ENCODE measurements at places on chromosomes 2 and 18.

DNA sequence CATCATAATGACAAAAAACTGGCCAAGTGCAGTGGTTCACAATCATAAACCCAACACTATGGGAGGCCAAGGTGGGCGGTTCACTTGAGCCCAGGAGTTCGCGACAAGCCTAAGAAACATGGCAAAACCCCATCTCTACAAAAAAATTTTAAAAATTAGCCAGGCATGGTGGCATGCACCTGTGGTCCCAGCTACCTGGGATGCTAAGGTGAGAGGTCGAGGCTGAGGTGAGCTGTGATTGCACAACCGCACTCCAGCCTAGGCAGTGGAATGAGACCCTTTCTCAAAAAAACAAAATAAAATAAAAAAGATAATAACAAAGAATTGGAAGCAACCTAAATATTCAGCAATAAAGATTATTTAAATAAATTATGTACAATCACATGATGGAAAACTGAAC is 21.8 kb downstream of the PSTPIP2 start:
- no peak for DNase-seq

DNA sequence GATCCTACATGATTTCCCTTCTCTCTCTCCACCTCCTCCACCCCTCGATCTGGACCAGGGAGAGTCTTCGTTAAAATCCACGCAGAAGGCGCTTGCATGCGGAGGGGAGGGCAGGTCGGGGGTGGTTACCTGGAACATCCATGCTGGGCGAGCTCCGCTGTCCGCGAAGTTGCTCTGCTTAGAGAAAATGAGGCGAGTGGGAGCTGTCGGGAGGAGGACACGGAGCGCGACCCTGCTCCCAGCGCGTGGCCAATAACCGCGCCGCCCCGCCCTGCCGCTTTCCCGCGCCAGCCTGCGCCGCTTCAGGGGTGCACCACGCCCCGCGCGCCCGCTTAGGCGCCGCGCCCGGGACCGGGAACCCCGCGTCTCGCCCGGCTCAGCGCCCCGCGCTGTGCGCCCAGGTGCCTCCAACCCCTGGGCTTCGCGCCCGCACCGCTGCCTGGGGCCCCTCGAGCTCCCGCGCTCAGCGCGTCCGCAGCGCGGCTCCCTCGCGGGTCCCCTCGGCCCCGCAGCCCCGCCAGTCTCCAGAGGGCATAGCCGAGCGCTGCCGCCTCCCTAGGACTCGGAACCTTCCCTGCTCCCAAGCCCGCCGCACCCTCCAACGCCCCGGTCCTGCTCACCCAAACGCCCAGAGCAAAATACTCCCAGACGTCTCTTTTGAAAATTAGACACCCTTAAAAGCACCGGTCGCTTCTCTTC is 636 bp downstream of the CBLN2 start:
- no peak for DNase-seq

DNA sequence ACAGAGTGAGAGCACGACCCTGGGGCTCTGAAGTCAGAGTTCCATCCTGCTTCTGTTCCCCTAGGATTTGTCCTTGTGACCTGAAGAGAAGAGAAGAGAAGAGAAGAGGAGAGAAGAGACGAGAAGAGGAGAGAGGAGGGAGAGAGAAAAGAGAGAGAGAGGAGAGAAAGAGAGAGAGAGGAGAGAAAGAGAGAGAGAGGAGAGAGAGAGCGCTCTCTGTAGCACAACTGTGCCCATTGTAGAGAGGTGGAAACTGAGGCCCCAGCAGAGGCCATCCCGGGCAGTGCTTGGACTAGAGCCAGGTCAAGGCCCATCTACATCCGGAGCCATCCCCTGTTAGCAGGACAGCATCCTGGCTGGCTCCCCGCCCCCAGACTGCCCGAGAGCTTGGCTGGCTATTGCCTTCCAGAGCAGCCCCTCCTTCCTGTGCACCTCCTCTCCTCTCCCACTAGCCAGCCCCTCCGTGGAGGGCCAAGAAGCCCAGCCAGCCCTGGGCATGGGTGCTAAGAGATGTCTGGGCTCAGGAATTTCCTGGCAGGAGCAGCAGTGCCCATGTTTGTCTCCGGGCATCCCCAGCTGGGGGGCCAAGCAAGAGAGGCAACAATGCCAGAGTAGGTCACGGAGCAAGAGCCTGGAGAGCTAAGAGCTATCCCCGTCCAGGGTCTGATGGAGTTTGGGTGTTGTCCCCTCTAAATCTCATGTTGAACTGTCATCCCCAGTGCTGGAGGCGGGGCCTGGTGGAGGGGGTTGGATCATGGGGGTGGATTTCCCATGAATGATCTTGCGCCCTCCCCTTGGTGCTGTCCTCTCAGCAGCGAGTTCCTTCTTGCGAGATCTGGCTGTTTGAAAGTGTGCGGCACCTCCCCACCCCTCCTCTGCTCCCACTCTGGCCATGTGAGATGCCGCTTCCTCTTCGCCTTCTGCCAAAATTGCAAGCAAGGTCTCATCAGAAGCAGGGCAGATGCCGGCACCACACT is 18.2 kb upstream of the GPR55 start:
- DNase-seq: no peak

- DNase-seq: no peak
Measured at GRCh38 chr2:205780645-205781044, 98.3 kb downstream of the NRP2 start.

DNA sequence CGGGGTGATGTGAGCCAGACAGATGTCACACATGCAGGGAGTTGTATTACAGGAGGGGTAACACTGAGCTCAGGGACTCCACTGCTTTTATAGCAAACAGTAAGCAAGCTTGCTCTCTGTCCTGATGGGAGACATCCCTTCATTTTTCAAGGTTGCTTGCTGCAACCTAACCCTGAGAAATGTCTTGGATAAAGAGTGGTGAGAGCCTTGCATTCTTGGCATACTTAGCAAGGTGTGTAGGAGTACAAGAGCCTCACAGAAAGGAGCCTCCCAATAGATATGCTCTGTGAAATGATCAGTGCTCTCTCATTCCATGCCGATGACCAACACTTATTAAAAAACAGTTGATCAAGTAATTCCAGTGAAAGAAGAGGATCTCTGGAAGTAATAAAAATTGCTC is 8.1 kb downstream of the PFN4 start:
- DNase-seq: no peak

- no peak for DNase-seq
Measured at GRCh38 chr2:55097082-55097460, 46.8 kb upstream of the RTN4 start.

DNA sequence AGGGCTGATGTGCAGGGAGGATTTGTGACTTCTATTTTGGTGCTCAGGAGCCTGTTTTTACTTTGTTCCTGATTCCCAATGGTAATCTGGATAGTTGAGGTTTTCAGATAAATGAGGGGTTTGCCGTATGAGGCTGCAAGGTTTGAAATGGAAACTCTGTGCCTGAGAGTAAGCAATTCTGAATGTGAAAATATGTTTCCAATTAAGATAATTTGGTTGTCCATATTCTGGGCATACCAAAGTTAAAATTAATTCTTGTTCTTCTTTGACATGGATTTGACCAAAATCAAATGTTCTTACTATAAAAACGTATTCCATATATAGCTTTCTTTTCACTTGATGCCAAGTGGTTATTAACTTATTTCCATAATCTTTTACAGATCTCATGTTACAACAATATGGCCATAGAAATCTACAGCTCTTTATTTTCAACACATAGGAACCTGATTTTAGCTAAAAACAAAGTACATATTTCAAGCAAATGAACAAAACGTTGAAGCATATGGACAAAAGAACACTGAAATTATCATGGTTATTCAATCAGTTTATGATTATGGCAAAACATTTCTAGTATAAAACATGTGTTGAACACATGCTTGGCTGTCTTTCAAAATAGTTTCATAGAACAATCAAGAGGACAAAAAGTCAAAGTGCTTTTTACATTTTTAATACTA is 63.4 kb upstream of the ARHGAP28 start:
- no peak for DNase-seq

DNA sequence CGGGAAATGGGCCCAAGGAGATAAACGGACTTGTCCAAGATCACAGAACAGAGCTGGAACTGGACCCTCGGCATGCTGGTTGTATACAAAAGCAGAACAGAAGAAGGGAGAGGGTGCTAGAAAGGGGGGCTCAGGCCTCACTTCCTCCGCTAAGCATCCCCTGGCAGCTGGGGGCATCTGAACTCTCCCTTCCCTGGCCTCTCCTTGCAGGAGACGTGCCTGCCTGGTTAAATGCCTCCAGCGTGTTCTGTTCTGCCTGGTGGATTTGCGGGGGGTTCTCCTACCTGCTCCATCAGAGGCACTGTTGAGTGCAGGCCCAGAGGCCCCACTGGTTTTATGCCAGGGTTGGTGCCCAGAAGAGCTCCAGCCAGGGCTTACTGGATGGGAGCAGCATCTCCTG is 124.7 kb downstream of the ZFP36L2 start:
- no peak for DNase-seq

DNA sequence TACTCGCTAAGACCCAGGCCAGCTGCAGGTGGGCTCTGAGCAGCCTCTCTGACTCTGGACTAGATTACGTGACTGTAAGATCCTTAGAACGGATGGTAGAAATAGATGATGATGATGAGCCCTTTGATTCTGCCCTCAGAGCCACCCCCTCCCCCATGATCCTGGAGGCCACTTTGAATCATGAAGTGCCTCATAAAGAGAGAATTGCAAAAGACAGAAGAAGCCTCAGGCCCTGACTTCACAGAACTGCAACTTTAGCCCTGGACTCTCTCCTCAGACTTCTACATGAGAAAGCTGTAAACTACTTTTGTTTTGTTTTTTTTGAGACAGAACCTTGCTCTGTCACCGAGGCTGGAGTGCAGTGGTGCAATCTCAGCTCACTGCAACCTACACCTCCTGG is 15.4 kb upstream of the TET3 start:
- peak; percentile 17 for DNase-seq

GRCh38 chr2:7392076-7392787 is 475.0 kb downstream of the RNF144A start:
- DNase-seq: peak; percentile 42

DNA sequence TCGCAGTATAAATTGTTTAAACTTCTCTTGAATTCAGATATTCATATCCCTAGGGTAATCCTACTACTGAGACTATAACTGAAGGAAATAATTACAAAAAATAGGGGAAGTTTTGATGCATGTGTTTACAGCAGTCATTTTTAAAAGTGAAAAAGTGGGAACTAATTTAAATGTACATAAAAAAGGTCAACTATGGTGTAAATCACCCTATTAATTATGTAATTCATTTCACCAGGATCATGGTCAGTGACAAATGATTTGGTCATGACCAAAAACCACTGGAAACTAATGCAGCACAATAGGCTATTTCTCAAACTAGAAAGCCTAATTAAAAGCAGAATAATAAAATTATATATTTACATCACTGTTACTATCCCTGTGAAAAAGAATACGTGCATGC is 5.0 kb upstream of the CNGA3 start:
- no peak for DNase-seq

DNA sequence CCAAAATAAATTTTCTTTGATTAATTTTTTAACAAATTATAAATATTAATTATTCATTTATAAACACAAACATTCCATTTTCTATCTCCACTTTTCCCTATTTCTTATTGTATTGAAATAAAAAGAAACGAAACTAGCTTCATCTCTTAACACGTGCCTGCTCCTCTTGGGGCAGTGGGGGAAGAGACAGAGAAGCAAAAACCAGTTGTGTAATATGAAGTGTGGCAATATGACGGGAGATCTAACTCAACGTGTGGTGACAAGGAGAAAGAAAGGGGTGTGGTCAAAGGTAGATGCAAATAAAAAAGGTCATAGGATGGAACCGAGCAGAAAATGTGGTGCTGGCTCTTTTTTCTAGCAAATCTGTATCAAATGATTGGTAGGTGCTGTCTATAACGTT is 106.9 kb upstream of the SLC8A1 start:
- no peak for DNase-seq

DNA sequence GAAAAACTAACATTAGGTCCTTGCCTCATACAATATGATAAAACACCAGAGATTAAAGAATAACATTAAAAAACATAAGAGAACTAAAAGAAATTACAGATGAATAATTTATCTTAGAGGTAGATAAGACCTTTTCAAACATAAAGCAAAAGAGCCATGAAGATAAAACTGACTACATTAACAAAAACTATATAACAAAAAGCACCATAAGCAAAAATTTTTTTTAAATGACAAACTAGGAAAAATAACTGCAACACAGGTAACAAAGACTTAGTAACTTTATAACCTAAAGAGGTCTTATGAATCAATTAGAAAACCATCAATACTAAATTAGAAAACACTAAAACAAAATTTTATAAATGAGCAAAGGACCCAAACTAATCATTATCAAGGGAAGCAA is 16.3 kb upstream of the SERTAD2 start:
- no peak for DNase-seq

DNA sequence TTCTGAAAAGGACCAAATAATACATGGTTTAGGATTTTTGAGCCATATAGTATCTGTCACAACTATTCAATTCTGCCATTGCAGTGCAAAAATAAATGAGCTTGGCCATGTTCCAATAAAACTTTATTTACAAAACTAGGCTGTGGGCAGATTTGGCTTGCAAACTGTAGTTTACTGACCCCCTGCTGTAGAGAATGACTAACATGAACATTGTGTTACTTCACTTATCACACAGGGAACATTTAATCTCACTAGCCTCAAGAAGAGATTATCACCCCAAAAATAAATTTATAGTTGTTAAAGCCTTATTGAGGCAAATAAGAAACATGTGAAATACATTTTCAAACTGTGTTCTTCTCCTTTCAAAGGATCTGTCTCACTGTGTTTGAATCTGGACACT is 766.2 kb downstream of the MBD2 start:
- DNase-seq: no peak

- peak; percentile 52 for DNase-seq
Measured at GRCh38 chr2:118232796-118233195, 144.5 kb downstream of the INSIG2 start.

DNA sequence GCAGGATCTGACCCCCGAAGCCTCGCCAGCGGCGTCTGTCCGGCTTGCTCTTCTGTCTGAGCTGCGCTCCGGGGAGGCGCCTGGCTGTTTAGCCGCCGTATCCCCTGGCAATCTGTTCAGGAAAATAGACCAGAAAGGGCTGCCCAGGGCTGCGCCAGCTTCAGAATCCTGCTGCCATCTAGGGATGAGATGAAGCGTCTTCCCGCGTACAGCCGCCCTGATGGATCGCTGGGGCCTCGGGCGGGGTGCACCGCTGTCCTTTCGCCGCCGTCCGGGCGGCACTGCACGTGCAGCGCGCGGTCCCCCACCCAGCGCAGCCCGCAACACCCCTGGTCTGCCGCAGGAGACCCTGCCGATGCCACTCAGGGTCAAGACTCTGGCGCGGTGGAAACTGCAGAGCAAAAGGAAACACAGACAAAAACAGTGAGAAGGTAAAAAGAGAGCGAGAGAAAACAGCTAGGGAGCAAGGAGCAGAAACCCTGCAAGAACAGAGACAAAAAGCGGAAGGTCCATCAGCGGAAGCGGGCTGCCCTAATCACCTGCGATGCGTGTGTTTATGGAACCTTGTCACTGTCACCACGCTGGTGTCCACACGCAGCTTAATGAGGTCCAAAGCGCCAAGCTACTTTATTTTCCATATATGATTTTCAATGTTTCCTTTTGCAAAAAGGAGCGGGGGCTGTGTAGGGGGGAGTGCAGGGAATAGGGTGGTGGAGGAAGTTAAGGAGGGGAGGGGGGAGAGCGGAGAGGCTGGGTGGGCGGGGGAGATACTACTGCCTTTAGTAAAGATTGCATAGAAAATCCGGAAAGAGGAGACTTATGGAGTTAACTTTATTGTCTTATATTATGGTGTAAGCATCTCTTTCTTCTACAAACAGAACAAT is 2113.3 kb upstream of the PIK3C3 start:
- DNase-seq: peak; percentile 91

GRCh38 chr2:44537264-44537663 is 175.5 kb downstream of the CAMKMT start:
- DNase-seq: no peak
